SW480 (cell line): ENCODE measurements at places on chromosomes 12 and 14.
A peak's percentile ranks its signal among the peaks of the same experiment; 100 is the strongest.

- peak; percentile 97 for DNase-seq
These were observed 25.2 kb downstream of the KRT8 start for GRCh38 chr12:52879394-52880351.

GRCh38 chr12:59036973-59037762 lies 116.9 kb upstream of the LRIG3 start:
- no peak for DNase-seq

DNA sequence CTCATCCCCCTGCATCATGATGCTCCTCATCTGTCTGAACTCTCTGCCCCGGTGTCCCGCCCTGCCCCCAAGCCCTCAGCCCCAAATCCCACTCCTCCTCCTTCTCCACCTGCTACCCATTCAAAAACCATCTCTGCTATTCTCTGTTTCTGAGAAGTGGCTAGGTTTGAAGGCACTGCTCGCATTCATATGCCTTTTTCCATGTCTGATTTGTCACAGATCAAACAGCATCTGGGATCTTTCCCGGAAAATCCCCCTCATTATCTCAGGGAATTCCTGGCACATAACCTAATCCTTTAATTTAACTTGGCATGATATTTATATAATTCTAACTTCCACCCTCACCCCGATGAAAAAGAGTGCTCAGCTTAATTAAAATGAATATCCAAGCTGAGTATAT lies 3.3 kb upstream of the ADAM20 start:
- no peak for DNase-seq

DNA sequence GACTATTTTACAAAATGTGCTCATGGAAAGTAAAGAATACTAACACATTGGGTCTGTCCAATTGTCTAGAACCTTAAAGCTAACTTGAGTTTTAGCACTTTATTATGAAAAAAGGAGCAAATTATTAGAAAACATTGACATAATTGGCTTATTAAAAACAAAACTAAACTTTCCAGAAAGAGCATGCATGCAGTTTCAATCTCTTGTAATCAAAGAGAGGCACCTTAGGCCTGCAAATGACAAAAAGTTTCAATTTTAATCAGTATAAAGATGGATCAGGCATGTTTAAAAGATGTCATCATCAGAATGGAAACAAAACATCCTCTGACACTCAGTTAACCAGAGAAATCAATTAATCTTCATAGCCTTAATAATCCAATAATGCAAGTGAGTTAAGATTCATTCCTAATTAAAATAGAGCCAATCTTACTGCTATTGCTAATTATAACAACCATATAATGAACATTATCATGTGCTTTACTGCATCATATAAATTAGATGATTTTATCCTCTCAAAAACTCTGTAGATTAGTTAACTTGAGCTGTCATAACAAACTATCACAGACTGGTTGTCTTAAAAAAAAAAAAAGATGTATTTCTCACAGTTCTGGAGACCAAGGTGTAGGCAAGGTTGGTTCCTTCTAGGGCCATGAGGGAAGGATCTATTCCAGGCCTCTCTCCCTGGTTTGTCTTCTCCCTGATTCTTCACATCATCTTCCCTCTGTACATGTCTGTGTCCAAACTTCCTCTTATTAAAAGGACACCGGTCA lies 131.4 kb downstream of the RPAP3 start:
- no peak for DNase-seq

DNA sequence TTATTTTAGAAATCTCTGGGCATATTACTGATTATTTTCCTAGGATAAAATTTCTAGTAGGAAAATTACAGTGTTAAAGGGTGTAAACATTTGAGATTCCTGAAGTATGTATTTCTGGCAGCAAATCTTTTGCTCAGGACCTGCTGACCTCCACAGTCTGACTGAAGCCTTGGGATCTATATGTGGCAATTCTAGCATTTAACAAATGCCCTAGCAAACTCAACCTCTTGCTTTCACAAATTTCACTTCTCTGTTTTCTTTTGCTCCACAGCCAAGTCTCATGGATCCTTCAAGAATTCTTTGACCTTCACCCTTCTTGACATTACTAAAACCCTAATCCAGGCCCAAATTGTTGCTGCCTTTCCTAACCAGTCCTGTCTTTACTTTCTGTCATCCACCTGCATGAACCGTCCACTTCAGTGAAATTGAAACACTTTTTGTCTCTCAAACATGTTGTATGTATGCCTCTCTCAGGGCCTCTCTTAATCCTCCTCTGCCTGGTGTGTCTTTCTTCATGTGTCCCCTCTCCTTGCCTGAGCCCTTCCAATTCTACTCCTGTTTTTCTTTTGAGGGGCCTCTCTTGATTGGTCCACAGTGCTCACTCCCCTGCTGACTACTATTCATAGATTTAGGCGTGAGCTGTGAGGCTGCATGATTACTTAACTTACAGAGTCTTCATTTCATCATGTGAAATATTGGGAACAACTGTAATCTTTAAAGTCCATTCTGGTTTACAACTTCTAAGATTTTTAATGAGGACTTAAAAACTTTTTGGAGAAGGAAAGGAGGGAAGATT lies 5.1 kb upstream of the DYRK4 start:
- no peak for DNase-seq

DNA sequence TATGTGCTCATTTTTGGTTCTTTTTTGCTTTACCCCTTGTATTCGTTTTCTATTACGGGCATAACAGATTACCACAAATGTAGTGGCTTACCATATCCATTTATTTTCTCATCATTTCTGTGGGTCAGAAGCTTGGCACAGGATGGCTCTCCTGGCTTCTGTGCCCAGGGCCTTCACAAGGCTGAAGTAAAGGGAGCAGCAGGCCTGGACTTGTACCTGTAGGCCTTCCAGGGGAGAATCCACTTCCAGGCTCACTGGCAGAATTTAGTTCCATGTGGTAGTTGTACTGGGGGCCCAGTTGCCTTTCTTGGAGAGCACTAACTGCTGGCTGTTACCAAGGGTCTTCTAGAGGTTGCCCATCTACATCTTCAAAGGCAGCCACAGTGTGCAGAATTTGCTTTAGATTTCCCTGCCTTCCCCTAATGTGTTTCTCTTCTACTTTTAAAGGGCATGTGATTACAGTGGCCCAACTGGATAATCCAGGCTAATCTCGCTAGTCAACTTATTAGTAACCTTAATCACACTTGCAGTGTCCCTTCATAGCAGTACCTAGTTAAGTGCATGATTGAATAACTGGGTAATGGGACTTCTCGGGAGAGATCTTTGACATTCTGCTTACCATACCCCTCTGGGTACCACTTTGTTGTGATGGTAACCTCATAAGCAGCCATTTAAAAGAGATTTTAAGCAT lies 67.0 kb downstream of the CRADD start:
- no peak for DNase-seq

DNA sequence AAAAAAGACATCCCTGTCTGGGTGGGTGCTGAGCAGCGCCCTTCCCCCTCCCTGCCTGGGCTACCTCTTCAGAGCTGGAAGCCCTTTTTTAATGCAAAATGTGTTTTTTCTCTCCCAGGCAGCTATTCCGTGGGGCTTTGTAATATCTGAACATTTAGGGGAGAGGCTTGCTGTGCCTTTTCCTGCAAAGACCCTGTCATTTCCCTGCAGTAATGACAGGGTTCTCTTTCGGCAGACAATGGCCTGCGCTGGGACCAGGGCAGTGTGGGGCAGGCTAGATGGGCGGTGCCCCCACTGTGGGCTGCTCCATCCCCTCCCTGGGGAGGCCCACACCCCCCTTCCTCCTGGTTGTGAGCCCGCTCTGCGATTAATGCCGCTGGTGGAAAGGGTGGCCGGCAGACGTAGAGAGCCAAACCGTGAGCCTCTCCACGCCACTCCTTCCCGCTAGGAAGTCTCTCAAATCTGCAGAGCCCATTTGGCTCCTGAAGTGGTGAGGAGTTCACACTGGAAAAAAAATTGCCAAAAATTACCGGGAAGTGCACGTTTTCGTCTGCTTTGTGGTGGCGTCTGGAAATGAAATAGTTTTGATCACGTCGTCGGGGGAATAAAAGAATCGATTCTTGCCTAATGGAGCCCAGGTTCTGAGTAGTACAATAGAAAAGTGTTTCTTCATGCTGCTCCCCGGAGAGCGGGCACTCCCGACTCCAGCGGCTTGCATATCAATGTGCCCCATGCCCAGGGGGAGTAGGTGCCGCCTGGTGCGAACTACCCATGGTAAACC lies 31.5 kb downstream of the KIF26A start:
- DNase-seq: no peak

- no peak for DNase-seq
These were observed 375.1 kb downstream of the BMP4 start for GRCh38 chr14:53581504-53581903.

GRCh38 chr14:27890259-27890658 lies 876.3 kb upstream of the FOXG1 start:
- DNase-seq: no peak

- no peak for DNase-seq
These were observed 121.4 kb downstream of the SYNE2 start for GRCh38 chr14:63974176-63974575.

DNA sequence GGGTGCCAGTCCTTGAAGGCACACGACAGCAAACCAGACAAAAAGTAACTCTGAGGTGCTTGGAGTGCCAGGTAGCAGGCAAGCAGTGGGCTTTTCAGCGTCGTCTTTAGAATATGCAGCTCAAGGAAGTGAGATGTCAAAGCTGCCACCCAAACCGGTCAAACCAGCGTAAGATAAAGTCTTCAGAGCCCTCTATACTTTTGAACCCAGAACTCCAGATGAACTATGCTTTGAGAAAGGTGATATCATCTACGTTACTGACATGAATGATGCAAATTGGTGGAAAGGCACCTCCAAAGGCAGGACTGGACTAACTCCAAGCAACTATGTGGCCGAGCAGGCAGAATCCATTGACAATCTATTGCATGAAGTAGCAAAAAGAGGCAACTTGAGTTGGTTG lies 95.9 kb downstream of the TBX3 start:
- no peak for DNase-seq

DNA sequence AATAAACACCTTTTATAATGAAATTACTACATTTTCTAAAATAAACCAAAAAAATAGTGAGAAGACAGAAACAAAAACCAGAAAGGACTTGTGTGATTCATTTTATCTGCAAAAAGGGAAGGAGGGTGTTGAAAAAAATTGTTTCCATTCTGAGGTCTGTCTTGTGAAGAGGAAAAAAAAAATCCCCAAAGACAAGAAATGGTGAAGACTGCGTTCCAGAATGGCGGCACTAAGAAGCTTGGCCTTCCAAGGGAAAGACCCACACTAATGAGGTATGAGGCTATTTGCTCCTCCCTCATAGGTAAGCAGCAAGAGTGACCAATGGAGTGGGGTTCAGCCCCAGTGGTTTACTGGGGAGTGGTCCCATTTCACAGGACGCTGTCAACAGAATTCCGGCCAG lies 35.0 kb downstream of the GNPTAB start:
- DNase-seq: no peak

GRCh38 chr12:13537623-13538022 lies 341.1 kb downstream of the EMP1 start:
- no peak for DNase-seq

- DNase-seq: no peak
These were observed 101.5 kb downstream of the KICS2 start for GRCh38 chr12:64120568-64120967.

- DNase-seq: no peak
These were observed 124.2 kb downstream of the HMGA2 start for GRCh38 chr12:65948320-65949008.

DNA sequence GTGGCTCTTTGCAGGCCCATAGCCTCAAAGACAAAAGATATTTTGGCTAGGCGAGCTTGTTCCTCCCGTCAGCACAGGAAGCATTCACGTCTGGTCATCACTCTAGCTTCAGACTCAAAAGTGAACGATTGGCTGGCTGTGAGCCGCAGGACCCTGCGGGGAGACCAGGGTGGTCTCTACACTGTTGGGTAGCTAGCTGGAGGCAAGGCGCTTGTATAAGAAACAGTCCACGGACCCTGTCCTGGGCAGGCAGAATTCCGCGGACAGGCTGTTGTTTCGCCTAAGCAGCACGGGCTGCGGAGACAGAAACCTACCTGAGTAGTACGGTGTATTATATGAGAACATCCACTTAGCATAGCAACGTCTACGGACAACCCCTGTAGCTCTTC lies 29.6 kb downstream of the WBP11 start:
- no peak for DNase-seq

DNA sequence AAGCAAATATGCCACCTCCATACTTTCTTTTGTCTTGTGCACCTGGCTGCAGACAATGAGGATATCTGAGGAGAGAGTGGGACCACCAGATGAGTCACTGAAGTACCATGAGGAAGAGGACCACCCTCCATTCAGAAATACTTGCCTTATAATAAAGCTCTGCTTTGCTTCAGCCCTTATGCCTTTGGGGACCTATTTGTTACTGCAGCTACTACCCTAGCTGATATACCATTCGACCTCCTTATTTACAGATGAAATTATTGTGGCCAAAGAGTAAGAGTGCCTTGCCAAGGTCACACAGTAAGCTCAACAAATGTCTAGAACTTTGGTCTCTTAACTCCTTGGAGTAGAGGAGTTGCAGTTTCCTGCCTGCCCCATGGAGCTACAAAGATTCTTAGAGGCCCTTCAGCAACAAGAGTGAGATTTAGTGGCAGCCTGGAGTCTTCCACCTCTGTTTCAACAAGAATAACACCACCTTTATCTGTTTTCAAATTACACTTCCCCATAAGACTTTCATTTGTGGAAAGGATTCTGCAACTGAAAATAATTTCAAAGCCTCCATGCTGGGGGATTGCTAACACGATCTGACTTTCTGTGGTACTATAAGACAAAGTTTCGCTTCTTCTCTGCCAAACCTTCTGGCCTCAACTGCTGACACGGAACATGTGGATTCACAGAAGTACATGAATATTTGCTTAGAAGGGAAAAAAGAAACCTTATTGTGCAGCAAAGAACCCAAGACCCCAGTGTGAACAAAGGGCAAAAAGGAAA lies 3.6 kb downstream of the CMKLR1 start:
- DNase-seq: no peak

DNA sequence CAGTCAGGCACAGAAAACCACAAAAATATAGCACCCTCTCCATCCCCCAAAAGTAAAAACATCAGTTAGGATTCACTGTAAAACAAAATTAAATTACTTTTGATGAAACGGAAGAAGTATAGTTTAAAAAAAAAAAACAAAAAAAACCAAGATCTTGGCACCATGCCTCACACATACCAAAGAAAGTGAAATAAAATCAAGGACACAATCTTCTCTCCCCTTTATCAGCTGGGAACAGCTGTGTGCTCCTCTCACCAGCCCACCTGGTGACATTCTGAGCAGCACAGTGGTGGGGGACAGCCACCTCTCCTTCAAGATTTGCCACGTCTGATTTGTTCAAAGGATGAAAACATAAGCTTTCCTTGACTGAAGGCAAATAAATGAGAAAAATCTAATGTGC lies 55.5 kb downstream of the ESR2 start:
- DNase-seq: no peak

GRCh38 chr12:3833670-3834310 lies 39.4 kb downstream of the PARP11 start:
- DNase-seq: no peak
